ENCODE measurements at places on chromosomes 4 and X.

DNA sequence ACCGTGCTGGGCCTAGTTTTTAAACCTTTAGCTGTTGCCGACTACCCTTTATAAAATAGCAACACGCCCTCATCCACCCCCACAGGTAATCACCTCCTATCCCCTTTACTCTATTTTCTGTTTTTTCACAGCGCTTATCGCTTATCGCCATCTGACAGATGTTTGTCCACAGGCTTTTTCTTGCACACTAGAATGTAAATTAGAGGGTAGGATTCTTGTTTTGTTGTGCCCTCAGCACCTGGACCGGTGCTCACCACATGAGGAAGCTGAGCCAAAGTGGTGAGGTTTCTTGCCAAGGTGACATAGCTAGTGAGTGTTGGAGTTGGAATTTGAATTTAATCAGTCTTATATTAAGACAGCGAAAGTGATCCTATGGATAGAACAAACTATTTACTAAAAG lies 2.9 kb upstream of the RBBP7 start:
- DNase-seq = no peak

DNA sequence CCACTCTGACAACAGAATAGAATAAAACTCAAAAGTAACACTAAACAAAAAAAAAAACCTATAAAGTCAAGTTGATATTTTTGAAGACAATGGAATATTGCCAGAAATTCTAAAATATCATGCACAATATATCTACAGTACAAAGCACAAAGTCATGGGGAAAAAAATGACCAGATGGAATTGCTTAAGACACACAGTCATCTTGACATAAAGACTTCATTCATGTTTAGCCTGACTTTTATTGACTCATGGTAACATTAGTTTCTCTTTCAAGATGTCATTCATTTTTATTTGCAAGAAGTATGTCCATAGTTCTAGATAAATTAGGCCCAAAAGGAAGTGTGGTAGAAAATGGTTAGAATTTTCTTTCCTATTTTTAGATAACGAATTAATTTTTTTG lies 259.1 kb downstream of the CAMK2D start:
- DNase-seq = no peak

DNA sequence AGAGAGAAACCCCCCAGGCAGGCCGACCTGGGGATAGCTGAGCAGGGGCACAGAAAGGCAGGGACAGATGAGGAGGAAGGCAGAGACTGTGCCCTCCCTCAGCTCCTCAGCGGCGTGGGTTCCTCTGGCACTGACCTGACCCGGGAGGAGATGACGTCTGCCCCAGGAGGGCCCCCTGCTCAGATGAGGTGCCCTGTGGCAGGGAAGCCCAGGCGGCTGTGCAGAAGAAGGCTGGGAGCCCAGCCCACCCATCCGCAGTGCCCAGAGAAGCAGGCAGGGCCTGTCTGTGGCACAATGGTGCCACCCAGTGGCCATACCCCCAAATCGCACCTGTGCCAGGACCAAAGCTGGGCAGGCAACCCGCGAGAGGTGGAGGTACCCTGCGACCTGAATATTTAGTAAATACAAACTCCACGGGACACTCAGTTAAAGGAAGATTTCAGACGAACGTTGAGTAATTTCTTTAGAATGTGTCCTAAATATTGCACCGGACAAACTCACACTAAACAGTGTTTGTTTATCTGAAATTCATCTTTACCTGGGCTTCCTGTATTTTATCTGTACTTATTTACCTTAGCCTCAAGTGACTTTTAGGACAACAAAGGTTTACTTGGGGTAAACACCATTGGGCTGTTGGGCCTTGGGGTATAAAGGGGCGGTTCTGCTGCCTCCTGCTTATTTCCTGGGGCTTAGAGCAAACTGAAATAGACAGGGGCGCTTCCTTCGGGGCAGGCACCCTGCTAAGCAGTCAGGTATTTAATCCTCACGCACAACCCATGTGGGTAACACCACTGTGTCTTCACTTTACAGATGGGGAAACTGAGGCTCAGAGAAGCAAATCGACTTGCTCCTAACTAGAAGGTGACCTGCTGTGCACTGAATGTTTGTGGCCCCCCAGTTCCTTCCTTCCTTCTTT lies 46.5 kb upstream of the HMX1 start:
- peak; percentile 66 for DNase-seq

GRCh38 chr4:123421937-123422781 lies 25.6 kb downstream of the SPRY1 start:
- no peak for DNase-seq

- no peak for DNase-seq
Measured at GRCh38 chr4:53847965-53848364, 216.4 kb downstream of the CHIC2 start.

DNA sequence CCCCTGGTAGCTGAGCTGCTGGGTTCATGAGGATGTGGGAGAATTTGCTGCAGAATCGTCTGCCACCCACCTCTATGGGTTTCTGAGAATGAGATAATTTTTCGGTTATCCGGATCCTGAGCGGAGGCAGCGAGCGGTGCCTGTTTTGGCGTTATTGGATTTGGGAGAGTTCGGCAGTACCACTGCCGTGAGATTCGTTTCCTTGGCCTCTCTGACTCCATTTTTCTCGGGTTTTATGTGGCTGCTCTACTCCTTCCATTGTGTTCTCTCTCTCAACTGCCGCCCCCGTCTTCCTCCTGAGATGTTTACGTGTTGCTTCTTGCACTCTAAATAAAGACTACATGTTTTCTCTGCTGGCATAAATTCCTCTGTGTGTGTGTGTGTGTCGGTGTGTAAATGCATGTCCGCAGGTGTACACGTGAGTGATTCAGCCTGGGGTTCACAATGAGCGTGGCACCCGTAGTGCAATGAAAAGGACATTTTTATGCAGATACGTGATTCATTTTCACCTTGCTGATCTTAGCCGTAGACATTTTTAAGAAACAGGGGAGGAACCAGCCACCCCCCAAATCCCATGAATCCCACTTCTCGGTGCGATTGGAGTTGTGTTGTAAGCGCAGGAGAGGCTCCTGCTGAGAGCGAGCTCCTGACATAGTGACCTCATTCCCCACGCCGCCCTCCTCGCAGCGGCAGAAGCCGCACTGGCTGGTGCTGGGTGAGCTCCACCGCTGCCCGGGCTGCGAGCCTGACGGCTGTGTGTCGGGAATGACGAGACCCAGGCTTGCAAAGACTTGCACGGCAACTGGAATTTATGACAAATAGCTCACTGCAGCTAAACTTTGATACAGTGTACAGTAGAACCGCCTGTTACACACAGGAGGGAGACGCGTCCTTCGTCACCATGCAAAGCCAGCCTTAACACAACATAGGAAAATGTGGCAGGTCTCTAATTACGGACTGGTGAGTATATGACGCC lies 82.2 kb downstream of the STOX2 start:
- DNase-seq = no peak

DNA sequence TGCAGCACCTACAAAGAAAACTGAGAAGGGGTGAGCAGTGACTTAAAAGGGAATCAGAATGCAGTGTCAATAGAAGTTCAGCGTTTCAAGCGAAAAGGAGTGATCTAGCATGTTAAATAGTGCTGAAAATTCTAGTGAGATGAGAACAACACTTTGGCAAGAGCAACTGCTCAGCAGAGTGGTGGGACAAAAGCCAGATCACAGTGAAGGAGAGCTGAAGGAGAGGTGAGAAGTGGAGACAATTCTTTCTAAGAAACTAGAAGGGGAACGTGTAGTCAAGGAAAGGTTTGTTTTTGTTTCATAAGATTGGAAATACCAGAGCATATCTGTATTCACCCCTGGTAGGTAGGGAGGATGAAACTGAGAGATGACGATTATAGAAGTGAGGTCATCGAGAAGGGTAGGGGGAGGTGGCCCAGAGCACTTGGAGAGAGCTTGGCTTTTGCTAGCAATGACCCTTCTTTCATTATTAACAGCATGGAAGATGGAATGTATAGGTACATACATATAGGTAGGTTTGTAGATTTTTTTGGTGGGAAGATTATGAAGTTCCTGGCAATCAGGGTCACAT lies 33.7 kb downstream of the SRPX2 start:
- DNase-seq = no peak

- no peak for DNase-seq
Measured at GRCh38 chr4:157217708-157218107, 2.8 kb upstream of the GRIA2 start.

GRCh38 chrX:119655125-119655524 lies 37.8 kb downstream of the SEPTIN6 start:
- peak; percentile 67 for DNase-seq

DNA sequence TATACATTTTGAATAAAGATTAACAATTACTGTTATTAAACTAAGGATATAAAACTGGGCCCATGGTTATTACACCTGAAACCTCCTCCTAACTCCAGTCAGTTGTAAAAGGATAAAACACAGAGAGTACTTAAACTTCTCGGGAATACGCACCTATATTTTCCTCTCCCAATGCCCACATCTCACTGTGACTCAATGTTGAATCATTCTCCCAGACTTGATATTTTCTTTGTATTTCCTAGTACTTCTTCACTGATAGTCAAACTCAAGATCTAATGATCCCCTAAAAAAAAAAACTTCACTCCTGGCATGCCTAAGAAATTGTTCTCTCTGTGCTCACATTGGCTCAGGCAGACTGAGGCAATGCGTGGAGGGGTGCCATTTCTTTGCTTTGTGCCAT lies 212.5 kb upstream of the DKK2 start:
- no peak for DNase-seq

DNA sequence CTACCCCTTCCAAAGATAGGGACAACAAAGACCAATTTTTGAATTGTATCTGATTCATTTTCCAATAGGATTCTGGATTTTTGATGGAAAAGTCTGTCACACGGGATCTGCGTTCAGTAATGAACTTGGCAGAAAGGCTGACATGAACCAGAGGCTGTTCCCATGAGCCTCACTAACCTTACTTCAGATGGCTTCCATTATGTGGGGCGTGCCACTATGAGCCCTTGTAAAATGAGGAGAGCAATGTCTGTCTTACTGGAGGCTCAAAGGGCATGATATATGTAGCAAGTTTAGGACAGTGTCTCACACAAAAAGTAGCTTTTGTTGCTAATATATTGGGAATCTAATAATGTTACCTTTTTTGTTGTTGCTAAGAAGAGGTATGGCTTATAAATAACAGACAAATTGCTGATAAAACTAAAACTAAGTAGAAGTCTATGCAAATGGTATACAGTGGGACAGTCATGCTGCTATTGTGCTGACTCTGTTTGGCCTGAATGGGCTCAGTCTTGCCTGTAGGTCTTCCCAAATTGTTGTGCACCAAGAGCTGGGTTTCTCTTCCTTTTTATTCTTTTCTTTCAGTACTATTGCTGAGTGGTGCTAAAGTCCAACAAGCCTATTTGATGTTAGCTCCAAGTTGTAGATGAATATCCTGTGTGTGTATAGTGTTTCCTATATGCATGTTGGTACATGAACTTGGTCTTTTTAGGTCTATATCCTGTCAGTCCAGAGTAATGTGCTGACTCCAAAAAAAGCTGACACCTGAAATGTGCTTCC lies 132.1 kb downstream of the SPRY1 start:
- DNase-seq = no peak

- no peak for DNase-seq
Measured at GRCh38 chrX:85977218-85977617, 70.1 kb downstream of the CHM start.

- DNase-seq = no peak
Measured at GRCh38 chrX:139222511-139223200, 307.9 kb upstream of the F9 start.

DNA sequence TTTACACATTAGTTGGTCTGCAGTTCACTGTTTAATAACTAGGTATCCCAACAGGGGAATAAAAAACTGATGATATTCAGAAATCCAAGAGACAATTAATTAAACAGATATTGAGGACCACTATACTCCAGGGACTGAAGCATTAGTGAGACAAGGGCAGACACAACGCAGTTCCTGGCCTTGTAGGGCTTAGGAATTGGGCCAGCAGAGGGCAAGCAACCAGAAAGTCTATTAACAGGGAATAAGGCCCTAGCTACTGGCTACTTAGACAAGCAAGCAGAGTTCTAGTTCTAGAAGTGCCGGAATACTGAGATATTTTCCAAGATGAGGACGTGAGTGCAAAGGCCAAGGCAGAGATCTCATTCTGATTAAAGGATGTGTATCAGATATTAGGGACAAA lies 58.6 kb upstream of the ADGRA3 start:
- DNase-seq = no peak

- no peak for DNase-seq
Measured at GRCh38 chr4:57098941-57099340, 11.2 kb downstream of the IGFBP7 start.

DNA sequence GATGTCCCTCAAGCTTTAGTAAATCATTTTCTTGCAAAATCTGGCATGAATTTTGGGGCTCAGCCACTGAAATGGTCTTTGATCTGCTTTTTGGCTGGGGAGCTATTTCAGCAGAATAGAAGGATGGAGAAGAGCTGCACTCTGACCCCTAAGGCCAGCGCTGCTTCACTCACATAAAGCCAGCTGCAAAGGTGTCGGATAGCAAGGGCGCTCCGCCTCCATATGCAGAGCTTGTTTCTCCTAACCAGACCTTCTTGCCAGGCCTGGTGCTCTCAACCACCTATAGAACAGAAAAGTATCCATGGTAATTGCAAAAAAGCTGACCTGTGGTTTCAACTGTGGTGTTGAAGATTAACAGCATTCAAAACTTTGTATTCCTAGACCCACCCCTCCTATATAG lies 24.1 kb upstream of the COQ2 start:
- no peak for DNase-seq

GRCh38 chrX:96689991-96690390 lies 5.3 kb downstream of the DIAPH2 start:
- no peak for DNase-seq

- DNase-seq = no peak
Measured at GRCh38 chr4:71533121-71533520, 194.3 kb downstream of the SLC4A4 start.

DNA sequence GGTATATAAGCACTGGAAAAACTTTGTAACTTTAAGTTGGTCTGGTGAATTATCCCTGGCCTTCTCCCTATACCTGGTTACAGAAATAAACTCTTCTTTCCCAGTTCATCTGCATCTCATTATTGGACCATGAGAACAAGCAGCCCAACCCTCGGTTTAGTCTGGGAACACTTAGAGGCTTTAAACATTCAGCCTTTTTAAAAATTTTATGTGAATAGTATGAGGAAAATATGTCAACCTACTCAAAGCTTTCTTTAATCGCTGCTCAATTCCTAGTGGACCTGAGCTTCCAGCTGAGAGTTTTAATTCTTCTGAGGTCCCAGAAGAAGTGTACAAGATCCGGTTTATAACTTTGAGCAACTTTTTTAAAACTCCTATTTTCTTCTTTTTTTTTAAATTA lies 358.6 kb upstream of the NOCT start:
- no peak for DNase-seq

- no peak for DNase-seq
Measured at GRCh38 chrX:46837558-46838485, 979 bp downstream of the RP2 start.
